ENCODE measurements at places on chromosomes 7 and 10.
A peak's percentile ranks its signal among the peaks of the same experiment; 100 is the strongest.

DNA sequence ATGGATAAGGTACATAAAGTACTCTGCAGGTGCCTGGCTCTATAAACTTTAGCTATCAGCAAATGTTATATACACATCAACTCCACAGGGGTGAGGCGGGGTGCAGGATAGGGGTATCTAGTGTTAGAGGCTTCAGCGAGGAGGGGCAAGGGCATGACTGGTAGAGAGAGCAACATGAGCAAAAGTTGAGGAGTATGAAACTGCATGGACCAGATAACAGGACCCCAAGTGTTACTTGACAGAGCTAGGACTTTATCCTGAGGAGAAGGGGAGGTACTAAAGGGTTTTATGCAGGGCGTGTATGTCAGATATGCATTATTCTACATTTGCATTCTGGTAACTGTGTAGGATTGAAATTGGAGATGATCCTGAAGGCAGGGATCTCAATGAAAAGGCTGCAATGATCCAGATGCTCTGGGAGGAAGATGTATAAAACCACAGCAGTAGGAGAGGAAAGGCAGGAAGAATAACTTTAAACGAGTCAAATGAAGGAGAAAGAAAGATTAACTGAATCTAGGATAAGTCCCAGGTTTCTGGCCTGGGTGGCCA, 109.8 kb upstream of the FAM133B start:
- DNase-seq: no peak

GRCh38 chr7:80498481-80499349, 13.1 kb downstream of the GNAT3 start:
- DNase-seq: peak; percentile 5

DNA sequence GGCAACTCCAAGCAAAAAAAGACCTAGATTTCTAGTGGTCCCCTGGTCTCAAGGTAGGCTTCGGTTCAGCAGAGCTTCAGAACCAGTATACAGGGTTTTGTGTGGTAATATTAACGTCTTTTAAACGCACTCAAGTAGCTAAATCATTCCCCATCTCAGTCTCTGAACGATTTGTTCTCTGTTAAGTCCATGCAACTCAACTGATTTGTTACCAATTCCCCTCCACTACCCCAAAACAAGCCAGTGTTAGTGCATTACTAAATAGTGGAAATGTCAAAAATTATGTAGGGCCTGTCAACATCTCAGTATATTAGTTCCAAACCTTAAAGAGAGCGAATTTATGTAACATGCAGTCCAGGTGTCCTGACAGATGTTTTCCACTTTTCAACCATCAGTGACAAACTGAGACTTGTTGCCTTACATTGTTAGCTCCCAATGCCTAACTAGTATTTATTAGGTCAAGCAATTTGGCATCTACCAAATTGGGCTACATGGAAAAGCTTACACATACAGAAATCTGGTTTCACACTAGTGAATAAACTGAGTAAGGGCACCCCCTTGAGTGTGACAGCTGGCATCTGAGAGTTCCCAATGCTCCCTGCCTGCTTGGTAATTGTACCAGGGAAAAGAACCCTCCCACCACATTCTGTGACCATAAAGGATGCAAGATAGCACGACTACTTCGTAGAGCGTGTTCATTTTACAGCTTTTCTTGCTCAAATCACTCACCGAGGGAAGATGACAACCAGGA, 12.2 kb downstream of the HNRNPA2B1 start:
- DNase-seq: no peak

- DNase-seq: no peak
Observed at GRCh38 chr10:123549761-123550454, 116.2 kb upstream of the GPR26 start.

- DNase-seq: no peak
Observed at GRCh38 chr7:2583798-2584580, 25.2 kb downstream of the IQCE start.

GRCh38 chr7:74063223-74063641, 20.4 kb upstream of the LIMK1 start:
- DNase-seq: no peak

DNA sequence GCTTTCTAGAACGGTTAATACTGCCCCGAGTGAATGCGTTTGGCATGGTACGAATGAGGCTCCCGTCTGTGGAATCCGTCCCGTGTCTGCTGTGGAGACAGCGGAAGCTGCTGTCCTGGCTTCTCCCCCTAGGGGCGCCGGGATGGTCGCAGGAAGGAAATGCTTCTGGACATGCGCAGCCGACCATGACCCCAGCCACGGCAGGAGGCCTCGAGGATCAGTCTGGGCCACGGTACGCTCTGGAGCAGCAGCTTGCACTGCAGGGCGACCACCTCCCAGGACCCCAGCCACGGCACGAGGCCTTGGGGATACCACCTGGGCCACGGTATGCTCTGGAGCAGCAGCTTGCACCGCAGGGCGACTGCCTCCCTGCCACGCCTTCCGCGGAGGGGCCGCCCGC, 107.9 kb downstream of the CYTH3 start:
- DNase-seq: no peak

DNA sequence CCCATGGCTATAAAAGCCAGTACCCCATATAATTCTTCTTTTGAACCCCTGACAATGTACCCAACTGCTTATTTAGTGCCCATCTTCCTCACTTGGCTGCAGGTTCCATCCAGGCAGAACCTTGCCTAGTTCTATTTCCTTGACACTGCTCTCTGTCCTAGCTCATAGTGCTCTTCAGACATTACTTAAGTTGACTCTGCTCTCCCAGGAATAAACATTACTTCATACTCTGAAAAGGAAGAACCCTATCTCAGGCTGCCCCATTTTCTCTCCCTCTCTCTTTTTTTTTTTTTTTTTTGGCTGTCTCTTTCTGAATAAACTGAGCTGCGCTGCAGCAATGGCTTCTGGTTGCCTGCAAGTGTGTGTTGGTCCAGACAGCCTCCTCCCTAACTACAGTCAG, 21.0 kb downstream of the ACTA2 start:
- no peak for DNase-seq

DNA sequence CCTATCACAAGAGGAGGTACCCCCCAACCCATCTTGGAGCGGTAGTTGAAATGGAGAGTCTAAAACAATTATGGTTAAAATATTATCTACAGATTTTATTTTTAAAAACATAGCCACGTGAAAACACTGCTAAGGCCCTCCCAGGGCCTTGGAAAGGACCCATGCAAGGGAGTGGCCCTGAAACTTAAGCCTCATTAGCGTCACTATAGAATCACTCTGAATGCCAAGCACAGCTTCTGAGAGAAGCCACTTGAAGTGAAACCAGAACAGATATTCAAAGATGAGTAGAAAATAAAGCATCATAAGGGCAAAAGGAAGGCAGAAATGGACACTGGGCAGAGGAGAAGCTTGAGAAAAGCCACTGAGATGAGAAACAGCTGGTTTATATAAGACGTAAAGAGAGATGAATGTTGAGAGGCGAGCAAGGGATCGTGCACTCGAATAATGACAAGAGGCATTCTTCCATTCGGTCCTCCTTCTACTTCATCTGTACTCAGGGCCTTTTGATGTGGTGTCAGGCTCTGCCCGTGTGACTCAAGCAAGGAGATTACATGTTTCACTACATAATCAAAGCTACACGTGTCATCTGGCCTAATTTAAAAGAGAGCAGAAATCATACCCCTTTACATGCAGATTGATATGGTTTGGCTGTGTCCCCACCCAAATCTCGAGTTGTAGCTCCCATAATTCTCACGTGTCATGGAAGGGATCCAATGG, 33.4 kb upstream of the SLC39A12 start:
- no peak for DNase-seq

DNA sequence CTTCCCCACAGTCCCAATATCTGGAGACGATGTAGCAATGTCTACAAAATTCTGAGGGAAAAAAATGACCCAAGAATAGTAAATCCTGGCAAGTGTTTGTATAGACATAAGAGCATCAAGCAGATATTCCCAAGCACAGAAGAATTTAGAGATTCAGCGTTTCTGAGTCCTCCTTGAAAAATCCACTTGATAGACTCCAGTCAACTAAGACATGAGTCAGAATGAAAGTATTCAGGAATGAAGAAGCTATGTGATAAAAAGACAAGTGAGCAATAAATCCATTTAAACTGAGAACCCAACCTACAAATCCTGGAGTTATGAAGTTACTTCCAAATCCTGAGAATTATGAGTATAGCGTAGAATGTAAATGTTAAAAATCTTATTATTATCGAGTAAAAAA, 86.1 kb upstream of the NPY start:
- no peak for DNase-seq

DNA sequence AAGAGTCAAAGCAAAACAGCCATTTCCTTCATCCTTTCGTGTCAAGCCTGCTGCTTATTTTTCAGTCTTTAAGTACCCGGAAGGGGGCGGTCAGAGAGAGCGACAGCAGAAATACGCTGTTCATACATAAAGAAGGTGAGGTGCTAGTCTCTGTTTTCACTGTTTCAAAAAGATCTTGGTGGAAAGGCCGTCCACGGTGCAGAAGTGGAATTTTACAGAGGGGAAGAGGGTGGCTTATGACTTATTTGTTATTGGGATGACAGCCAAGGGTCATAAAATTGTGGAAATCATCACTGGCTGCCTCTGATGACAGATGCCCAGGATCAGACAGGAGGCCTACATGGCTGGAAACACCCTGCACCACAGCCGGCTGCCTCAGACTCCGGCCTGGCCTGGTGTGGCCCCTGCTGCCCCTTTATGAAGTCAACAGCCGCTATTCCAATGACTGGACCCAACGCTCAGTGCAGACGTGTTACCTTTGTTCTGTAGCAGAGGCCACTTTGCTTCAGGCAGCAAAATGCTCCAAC, 57.0 kb downstream of the HIPK2 start:
- DNase-seq: peak; percentile 51

DNA sequence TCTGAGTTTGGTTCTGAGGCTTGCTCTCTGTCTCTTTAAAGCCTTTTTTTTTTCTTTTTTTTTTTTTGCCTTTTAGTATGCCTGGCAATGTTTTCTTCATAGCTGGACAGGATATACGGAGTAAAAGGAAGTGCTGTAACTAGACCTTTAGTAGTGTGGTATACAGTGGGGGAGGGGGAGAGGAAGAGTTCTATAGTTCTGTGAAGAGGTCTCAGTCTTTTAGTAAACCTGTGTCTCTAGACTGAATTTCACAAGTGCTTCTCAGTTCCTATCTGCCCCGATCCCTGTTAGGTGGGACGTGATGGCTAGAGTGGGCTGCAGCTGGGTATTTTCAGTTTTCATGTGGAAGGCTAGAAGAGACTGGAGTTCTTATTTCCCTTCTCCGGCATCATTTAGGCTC, 3.1 kb upstream of the ABCC2 start:
- DNase-seq: peak; percentile 30

DNA sequence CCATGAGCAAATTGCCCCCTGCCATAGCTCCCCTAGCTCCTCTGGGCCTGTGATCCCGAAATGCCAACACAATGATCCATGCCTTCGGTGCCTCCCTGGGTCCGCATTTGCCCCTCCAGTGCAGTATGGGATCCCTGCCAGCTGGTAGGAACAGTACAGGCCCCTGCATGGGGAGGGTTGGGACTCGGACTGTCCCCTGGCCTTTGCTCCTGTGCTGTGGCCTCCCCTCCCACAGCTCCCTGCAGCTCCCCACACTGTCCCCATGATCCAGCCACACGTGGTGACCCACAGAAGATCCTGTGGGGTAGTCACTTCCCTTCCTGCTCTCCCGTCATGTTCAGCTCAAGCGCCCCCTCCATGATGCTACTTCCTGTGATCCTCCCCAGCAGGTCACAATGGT, 140.3 kb downstream of the MAPK8 start:
- peak; percentile 84 for DNase-seq

- DNase-seq: no peak
Observed at GRCh38 chr7:13057462-13058200, 370.2 kb downstream of the ARL4A start.

GRCh38 chr10:32149252-32149955, 93.2 kb upstream of the KIF5B start:
- DNase-seq: peak; percentile 67

DNA sequence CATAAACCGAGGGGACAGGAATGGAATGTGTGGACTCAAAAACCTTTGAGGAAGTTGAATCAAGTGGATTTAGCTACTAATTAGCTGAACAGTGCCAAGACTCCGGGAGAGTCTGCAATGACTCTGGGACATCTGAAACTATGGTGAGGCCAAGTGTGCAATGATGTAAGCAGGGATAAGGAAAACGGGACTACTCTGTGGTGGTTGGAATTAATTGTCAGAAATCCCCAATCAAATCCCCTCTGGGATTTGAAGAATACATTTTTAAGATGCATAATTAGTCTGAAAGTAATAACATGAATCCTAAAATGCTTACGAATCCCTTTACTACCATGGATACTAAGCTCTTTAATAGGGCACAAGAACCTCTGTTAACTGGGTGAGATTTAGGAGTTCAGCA, 602.8 kb downstream of the NRG3 start:
- DNase-seq: no peak

GRCh38 chr7:100185726-100186125, 8.0 kb downstream of the STAG3 start:
- DNase-seq: no peak

DNA sequence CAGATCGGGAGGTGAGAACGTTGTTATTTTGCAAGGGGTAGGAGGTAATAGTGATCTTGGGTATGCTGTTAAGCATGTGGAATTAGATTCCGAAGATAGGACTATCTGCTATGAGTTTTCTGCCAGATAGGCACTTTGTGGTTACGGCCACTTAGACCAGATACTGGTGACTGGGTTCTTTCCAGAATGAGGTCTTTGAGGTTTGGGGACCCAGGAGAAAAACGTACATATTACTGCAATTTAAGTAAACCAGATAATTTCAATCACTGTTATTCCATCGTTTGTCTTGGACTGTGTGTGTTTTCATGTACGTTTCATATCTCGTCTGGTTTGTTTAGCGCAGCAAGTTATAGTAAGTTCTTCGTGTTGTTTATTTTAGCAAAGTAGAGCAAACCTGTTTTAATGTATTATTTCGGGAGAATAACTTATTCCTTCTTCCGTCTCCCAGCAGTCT, 312 bp downstream of the ARL4A start:
- DNase-seq: no peak

GRCh38 chr7:116872026-116872425, 9.6 kb downstream of the CAPZA2 start:
- no peak for DNase-seq

GRCh38 chr7:96729820-96730219, 20.2 kb upstream of the SEM1 start:
- no peak for DNase-seq

GRCh38 chr10:72392571-72392970, 37.9 kb upstream of the DNAJB12 start:
- DNase-seq: no peak

DNA sequence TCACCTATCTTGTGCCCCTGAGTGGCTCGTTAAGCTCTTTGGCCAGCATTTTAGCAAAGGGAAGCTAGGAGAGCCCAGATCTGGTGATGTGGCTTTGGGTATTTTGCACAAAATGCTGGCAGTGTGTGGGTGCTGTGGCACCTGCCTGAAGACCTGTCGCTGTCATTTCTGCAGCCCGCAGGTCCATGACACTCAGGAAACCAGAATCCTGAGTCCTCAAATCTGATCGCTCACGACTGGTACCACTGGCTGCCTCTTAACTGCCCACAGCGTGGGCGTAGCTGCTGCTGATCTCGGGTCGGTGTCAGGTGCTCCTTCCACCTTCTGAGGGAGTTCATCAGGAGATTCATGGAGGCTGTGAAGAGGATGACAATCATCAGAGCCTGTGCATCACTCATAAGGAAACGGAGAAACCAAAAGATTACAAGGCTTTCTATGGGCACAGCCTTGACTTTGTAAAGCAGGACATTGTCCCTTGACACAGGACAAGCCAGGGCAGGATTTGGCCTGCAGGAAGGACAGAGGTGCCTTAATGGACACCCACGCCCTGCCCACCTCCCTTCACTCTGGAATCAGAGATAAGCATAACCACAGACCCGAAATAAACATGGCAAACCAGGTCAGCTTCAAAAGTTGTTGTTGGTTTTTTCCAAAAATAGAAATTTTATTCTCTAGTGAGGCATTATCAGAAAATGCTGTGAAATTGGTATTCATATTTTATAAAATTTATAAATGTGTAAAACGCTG, 71.0 kb upstream of the STK17A start:
- DNase-seq: no peak

All from suppressor macrophage (primary cell).